Bone marrow (tissue), 2 donors: ENCODE measurements at places on chromosomes 3 and 15.

- DNase-seq, result no peak
These were observed 79.2 kb upstream of the ABHD17C start for GRCh38 chr15:80615783-80616391.

DNA sequence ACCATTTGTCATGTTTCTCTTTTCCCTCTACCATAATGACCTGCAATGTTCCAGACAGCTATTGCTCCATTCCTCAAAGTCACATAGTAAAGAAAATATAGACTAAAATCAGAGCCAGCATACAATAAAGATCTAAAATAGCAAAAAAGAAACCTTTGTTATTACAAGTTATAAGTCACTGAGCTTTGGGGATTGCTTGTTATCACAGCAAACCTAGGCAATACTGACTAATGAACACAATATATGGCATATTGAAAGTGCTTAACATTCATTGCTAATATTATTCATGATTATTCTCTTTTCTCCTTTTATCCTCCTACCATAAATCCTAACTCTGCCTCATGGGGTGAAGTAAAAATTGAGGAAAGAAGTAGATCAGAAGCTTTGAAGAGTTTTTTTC is 27.4 kb upstream of the TIPARP start:
- no peak for DNase-seq

DNA sequence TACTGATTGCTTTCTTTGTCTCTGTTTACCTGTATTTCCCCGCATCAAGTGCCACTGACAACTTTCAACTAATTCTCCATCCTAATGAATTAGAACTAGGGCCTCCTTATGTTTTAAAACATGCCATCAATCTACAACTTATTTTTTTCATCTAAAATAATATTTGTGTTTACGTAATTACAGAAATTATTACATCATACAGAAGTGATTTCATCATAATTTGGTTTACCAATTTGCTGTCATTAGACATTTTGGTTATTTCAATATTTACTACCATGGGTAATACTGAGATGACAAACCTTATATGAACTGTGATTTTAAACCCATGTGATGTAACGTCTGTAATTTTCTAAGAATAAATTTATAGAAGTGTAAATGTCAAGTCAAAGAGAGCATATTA is 468.0 kb upstream of the IL12A start:
- no peak for DNase-seq

DNA sequence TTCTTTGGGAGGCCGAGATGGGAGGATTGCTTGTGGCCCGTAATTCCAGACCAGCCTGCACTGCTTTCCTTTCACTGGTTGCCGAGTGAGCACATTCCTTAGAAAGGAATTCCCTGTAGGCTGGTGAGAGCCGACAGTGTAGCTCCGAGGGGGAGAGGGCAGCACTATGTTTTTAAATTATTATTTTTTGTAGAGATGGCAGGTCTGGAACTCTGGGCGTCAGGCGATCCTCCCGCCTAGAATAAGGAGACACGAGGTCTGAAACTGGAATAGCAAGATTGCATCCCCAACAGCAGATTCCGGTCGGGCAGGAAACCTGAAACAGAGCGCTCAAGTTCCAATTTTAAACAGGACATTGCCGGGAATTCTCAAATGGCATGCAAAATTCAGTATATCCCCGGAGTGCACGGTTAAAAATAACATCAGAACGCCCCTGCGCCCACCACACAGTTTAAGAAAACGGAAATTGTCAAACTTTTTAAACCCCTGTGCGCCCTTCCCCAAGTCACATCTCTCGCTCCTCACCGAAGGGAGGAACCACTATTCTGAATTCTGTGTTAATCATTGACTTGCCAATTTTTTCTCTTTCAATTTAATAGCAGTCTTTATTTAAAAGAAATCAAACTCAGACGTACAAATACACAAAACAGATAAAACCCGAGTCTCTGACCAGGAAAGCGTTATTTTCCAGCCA is 643 bp upstream of the RNU5B-1 start:
- DNase-seq, result no peak

DNA sequence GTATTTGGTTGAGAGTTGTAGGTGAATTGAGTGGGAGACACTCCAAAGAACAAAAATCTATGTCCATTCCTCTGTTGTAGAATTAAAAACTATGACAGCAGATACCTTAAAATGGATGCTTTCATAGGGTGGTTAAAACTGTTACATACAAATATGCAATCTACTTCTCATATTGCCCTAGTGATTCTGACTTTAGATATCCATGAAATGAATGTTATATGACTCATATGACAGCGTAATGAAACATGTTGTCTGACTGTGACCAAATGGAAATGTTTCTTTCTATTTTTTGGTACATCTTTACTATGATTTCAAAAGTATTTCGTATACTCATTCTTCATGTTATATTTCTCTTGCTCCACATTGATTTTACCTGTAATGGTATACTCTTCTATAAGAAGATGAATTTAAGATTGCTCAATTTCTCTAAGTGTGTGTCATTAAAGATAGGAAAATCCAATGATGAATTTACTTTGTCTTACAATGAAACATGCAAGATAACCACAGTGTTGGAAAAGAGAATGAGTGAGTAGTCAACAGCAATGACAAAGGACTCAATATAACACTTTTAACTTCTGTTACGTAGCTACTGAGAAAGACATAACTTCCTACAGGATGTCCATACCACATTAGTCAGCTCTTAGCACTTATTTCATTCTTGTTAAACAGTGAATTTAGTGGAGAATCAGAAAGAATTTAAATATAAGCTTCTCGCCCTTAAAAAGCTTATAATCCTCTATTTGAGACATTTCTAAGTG is 79.3 kb upstream of the LSAMP start:
- DNase-seq, result no peak

- DNase-seq, result no peak
These were observed 280.3 kb upstream of the MME start for GRCh38 chr3:154799800-154800199.
